ENCODE measurements at places on chromosomes 2 and 18.

- DNase-seq: no peak
Measured at GRCh38 chr2:200471324-200471848, 38.5 kb downstream of the KCTD18 start.

- DNase-seq: no peak
Measured at GRCh38 chr2:186623084-186623483, 33.2 kb downstream of the ITGAV start.

DNA sequence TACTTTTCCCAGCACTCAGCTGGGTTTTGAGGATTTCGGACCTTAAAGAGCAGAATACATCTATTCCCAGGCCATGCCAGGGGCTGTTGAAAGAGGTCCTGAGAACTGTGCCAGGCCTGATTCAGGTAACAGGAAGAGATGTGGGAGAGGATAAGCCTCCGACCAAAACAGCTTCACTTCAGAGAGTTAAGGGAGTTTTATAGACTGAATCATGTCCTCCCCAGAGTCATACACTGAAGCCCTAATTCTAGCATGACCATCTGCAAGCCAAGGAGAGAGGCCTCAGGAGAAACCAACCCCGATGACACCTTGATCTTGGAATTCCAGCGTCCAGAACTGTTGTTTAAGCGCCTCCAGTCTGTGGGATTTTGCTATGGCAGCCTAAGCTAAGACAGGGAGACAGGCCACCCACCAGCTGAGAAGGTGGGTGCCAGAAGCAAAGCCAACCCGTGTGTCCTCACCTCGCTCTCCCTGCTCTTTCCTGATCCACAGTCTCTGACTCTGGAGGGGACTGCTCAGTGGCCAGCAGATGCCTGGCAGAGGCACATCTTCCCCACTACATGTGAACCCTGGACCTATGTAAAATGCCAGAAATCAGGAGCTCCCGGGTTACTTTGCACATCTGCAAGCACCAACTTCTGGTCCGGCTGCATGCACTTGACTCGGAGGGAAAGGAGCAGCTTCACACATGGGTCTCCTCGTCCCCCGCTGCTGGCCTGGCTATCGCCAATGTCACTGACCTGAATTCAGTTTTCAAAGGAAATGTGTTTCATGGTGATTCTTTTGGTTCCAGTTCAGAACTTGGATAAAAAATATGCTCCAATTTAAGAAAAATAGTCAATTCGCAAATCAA, 116.8 kb upstream of the EPC2 start:
- no peak for DNase-seq

GRCh38 chr18:50193796-50194630, 934 bp downstream of the MYO5B start:
- DNase-seq: no peak

- no peak for DNase-seq
Measured at GRCh38 chr2:85446296-85447221, 28.0 kb downstream of the SH2D6 start.

DNA sequence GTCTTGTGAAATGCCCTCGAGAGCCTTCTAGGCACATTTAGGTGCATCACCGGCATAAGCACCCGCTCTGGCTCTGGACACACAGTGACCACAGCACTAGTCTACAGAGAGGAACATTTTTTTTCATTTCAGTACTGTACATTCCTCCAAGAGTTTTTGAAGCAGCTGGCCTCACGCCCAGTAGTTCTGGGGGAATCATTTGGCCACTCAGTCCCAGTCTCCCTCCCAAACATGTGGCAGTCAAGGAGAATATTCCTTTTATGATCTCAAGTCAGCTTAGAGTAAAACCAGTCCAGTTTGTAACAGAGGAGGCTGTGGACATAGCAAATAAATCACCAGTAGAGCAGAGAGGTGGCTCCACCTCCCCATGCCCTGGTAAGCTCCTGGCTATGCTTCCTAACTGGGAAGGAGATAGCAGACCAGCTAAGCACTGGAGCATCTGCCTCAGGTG, 48.1 kb downstream of the KCNE4 start:
- no peak for DNase-seq

Measured in stimulated activated CD8-positive, alpha-beta memory T cell treated with anti-CD3 and anti-CD28 coated beads, Interleukin-7, amount 100 ng/mL, for 1 hour (primary cell).